Esophagus mucosa (tissue), 1 donor: ENCODE measurements at places on chromosomes 11 and 22.

DNA sequence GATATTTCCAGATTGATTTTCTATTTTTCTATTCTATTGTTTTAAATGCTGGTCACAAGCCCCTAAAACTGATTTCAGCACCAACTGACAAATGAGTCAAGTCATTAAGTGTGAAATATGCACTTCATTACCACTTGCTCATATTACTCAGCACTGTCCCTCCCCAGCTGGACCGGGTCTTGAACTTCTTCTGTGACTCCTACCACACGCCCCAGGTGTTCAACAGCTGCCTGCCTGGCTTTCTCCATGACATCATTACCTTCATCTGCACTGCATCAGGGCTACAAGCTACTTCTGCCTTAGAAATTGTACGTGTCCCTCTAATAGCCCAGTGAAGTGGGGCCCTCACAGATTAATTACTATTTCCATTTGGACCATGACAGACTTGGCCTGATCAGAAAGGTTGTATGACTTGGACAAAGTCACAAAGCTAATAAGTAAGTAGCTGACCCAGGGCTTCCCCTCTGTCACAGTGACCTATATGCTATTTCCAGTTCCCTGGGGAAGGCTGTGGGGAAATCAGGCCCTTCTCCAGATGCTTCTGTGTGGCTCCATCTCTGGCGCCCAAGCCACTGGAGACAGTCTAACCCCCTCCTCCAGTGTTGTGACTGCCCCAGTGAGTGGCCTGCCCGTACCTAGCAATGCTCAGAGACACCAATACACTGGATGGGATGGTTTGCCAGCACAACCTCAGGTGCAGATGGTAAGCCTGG lies 18.1 kb downstream of the TBC1D10A start:
- ATAC-seq = peak; percentile 30

DNA sequence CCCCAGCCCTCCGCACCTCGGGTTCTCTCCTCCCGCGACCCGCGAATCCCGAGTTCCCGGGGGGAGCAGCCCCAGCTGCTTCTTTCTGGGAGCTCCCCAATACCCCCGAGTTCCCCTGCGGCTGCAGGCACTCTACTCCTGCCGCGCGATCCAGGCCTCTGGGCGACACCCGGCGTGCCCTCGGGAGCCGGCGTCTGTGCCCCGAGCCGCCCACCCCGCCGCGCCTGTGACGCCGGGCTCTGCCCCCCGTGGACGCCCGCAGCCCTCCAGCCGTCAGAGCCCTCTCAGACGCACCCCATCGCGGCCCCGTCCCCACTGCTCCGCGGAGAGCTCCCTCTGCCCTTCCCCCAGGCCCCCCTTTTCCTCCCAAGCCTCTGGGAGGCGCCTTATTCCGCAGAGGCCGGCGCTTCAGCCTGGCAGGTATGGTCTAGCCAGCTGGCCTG lies 422 bp downstream of the GLB1L2 start:
- peak; percentile 26 for ATAC-seq

DNA sequence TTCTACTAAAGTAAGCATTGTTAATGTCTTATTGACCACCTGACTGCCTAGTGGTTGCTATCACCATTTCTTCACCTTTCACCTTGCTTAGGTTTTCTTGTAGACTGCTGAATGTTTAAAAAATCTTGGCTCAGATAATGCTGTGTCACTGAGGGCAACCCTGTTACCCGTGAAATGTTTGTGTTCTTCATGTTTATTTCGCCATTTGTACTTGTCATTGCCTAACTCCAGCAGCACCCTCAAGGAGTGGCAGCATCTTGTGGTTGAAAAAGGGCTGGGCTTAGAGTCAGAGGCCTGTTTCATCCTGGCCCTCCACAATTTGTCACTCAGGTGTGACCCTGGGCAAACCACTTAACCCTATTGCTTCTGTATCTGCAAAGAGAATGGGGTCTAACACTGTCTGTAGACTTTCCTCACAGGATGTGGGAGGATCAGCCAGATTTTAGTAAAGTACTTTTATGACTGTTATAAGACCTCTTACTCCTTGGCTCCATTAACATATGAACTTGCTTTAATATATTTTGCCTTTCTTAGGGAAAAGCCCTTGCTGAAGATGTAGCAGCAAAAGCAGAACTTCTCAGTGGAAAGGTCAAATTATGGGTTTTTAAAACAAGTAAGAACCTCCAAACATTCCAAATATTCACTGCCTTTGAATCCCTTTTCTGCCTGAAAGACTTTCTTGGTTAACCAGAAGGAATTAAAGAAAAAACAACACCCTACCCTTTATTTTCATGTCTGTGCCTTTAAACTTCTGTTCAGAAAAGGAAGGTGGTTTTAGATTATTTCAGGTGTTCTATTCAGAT lies 154.5 kb upstream of the C11orf87 start:
- ATAC-seq = peak; percentile 96

GRCh38 chr11:43493431-43493830 lies 134.7 kb downstream of the TTC17 start:
- no peak for ATAC-seq

GRCh38 chr11:102564110-102564509 lies 33.6 kb upstream of the MMP7 start:
- ATAC-seq = peak; percentile 95

DNA sequence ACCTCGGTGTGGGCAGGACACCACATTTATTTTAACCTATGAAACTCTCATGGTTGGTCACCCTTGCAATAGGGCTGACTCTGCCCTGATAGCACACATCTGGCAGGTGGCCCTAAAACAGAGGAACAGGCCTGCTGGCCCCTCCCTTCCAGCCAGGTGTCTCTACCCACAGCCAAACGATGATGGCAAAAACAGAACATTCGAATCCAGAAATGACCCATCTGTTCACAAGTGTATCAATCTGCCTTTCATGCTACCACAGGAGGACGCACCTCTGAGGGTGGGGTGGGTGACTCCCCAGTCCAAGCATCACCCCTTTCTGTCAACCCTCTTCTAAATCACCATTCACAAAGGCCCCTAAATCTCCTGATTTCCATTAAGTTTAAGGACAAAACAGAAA lies 118.1 kb downstream of the ETS1 start:
- peak; percentile 27 for ATAC-seq

DNA sequence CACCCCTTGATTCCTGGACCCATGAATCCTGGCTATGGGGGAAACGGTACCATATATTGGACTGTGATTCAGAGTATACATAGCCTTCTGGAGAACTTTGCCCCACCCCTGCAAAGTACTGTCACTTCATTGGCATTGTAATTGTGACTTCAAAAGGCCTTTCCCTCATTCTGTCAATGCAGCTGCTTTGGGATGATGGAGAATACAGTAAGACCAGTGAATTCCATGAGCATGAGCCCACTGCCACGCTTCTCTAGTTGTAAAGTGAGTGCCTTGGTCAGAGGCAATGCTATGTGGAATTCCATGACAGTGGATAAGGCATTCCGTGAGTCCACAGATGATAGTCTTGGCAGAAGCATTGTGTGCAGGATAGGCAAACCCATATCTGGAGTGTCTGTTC lies 25.7 kb upstream of the MSANTD2 start:
- ATAC-seq = no peak

GRCh38 chr11:114400915-114401223 lies 403 bp downstream of the RBM7 start:
- no peak for ATAC-seq

DNA sequence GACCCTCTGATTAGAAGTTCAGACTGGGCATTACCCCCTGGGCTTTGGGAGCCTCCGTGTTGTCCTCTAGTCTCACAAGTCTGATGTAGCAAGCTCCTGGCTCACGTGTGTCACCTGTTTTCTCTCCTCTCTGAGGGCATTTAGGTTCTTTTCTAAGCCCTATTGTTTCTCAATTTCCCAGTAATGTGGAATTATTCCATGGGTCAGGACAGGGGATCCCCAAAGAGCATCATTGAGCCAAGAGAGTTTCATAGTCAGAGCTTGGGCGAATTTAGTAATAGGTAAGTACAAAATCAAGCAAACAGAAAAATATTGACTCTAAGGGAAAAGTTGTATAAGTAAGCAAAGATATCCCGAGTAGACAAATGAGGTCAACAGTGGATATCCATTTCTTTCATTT lies 57.3 kb downstream of the PPP6R2 start:
- no peak for ATAC-seq

- no peak for ATAC-seq
Observed at GRCh38 chr11:11817957-11818356, 23.8 kb upstream of the USP47 start.

DNA sequence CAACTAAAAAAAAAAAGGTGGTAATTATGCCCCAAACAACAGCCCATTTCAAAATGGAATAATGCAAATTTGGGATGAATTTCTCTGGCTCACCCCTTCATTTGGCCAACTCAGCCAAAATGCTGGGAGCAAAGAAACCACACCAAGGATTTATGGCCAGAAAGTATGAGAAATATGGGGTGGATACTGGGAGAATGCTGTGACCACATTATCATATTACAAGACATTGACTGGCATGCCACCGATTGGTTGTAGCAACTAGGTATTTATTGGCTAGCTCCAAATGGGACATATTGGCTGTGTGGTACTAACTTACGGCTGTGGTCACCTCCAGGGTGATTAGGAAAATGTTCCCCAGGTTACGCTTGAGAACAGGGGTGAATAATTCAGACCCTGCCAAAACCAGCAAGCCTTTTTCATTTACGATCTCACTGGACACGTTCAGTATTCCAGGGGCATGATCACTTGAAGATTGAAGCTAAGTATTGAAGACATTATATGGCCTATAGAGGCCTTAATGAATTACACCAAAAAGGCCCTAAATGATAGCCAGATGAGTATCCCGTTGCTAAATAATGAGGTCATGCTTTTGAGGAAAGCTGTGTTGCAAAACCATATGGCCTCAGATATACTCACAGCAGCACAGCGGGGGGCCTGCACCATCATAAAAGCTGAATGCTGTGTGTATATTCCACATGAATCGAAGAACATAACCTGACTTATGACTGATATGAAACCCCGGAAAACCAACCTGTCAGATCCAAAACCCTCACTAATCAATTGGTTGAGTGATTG lies 3.8 kb upstream of the FDX1 start:
- no peak for ATAC-seq

- peak; percentile 2 for ATAC-seq
Observed at GRCh38 chr11:2902784-2903671, 17.5 kb upstream of the CDKN1C start.

- no peak for ATAC-seq
Observed at GRCh38 chr11:10443152-10443551, 11.9 kb upstream of the AMPD3 start.

DNA sequence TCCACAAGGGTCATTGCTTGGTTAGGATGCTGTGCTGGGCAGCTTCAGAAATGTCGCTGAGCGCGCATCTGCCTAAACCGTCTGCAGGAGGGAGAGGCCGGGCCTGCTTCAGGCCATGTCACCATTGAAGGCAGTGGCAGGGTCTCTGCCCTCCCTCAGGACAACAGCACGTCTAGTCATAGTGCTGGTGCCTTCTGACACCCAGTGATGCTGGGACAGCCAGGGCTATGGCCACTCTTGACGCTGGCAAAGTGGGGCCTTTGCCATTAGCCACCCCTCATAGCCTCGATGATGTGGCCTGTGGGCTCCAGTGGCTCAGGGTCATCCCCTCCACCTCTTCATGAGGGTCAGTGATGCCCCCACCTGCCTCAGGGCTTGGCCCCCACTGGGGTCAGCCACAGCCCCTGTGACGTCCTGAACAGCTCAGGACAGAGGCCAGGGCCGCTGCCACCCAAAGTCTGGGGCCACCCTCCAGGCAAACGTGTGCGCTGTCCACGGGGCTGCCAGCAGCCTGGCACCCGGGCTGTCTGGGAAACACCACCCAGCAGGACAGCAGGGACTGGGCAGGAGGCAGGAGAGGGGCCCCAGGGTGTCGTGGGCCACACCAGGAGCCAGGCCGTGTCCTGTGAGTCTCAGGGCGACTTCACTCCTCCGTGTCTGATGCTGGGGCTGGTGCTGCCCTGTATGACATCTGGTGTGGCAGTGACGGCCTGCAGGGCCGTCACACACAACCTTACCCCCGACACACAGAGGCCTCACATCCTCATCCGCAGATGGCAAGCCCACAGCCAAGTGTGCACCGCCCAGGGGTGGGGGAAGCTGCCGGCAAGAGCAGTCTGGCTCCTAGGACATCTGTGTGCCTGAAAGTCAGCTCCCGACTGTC lies 42.5 kb downstream of the CERK start:
- ATAC-seq = peak; percentile 16

- ATAC-seq = no peak
Observed at GRCh38 chr22:38618258-38618657, 37.9 kb downstream of the FAM227A start.

DNA sequence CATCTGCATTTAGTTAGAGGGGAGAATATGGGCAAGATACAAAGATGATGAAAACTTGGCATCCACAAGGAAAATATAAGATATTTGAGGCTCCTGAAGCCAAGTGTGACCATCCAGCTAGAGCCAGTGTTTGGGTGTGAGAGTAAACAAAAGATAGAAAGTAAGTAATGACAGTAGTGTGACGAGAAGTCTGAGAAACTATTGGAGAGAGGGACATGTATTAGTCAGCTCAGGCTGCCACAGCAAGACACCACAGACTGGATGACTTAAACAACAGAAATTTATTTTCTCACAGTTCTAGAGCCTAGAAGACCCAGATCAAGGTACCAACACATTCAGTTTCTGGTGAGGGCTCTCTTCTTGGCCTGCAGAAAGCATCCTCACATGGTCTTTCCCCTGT lies 6.4 kb upstream of the CCKBR start:
- ATAC-seq = no peak

DNA sequence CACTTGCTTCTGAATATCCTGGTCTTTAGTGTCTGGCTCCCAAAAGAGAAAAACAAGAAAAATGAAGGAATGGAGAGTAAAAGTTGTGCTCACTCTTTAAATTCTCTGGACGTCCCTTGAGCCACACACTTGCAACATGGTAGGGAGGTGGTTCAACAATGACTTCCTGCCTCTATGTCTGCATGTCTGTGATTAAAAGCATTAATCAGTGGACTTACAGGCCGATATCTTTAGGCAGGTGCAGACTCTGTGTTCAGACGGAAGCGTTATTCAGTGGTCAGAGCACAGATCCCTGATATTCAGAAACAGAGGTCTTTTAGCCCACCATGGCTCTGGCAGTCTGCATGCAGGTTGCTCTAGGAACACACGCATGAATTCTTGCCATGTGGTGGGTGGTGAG lies 1920.0 kb upstream of the RAG2 start:
- ATAC-seq = no peak

DNA sequence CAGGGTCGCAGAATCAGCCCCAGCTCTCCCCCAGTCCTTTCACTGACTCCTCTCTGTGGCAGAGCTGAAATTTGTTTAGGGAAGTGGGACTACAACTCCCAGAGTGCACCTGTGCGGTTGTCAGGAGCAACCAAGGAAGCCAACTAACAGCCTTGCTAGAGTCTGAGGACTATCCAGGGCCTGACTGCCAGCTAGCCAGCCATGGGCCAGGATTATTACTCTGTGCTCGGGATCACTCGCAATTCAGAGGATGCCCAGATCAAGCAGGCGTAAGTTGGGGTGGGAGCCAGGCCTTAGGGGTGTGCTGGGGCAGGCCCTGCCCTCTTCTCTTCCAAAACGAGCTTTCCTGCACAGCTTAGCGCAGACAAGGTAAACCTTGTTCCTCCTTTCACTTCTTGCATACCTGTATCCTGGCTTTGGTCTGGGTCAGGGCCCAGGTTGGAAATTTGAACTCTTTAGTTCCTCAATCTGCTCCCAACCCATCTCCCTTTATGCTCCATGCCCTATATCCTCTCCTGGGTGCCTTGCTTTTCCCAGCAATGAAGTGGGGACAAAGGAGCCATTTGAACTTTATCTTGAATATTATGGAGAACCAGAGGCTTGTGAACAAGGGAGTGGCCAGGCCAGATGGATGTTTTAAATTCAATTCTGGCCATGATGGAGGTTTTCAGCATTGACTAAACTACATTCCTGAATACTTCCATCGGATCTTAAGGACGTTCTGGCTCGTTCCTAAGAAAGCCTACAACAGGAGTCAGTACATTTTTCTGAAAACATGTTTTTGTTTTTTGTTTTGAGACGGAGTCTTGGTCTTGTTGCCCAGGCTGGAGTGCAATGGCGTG lies at the start of gene DNAJB13:
Gene DNAJB13, plus strand, starts transcription at position 158 of the 842 bp plus-strand sequence. Its CDS starts 44 bp downstream, at position 202.
- peak; percentile 87 for ATAC-seq
